NCI-H82 (cell line): ENCODE measurements at places on chromosomes 11 and 22.

GRCh38 chr11:107405260-107405659, 52.4 kb downstream of the CWF19L2 start:
- DNase-seq: no peak

GRCh38 chr11:128342511-128343134, 244.7 kb downstream of the ETS1 start:
- no peak for DNase-seq

- DNase-seq: no peak
Observed at GRCh38 chr11:20022363-20023081, 137.8 kb downstream of the DBX1 start.

- no peak for DNase-seq
Observed at GRCh38 chr11:2380807-2381350, 3.8 kb downstream of the CD81 start.

GRCh38 chr22:43529934-43530333, 118.1 kb downstream of the MPPED1 start:
- no peak for DNase-seq

- peak; percentile 92 for DNase-seq
Observed at GRCh38 chr11:33930317-33931021, 38.6 kb upstream of the LMO2 start.

- DNase-seq: no peak
Observed at GRCh38 chr22:30889268-30889995, 79.1 kb downstream of the MORC2 start.

- no peak for DNase-seq
Observed at GRCh38 chr11:117717485-117718314, 79.3 kb downstream of the DSCAML1 start.

- DNase-seq: no peak
Observed at GRCh38 chr11:77044886-77045285, 10.7 kb downstream of the B3GNT6 start.

- no peak for DNase-seq
Observed at GRCh38 chr11:33273656-33274055, 16.5 kb downstream of the HIPK3 start.

DNA sequence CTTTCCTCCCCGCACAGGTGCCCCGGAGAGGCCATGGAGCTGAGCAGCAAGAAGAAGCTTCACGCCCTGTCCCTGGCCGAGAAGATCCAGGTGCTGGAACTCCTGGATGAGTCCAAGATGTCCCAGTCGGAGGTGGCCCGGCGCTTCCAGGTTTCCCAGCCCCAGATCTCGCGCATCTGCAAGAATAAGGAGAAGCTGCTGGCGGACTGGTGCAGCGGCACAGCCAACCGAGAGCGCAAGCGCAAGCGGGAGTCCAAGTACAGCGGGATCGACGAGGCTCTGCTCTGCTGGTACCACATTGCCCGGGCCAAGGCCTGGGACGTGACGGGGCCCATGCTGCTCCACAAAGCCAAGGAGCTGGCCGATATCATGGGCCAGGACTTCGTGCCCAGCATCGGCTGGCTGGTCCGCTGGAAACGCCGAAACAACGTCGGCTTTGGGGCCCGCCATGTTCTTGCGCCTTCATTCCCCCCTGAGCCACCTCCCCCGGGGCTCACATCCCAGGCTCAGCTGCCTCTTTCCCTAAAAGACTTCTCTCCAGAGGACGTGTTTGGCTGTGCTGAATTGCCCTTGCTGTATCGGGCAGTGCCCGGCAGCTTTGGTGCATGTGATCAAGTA, 1.3 kb downstream of the TIGD3 start:
- no peak for DNase-seq

GRCh38 chr22:40426594-40427333, 56.4 kb downstream of the SGSM3 start:
- DNase-seq: no peak

DNA sequence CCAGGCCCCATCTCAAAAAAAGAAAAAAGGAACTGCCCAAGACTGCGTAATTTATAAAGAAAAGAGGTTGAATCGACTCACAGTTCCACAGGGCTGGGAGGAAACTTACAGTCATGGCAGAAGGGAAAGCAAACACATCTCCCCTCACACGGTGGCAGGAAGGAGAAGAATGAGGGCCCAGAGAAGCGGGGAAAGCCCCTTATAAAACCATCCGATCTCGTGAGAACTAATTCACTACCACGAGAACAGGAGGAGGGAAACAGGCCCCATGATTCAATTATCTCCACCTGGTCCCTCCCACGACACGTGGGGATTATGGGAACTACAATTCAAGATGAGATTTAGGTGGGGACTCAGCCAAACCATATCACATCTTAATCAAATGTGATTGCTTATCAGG, 82.2 kb downstream of the BUD13 start:
- DNase-seq: peak; percentile 65

GRCh38 chr11:120912504-120912903, 111.4 kb upstream of the TBCEL start:
- peak; percentile 53 for DNase-seq

DNA sequence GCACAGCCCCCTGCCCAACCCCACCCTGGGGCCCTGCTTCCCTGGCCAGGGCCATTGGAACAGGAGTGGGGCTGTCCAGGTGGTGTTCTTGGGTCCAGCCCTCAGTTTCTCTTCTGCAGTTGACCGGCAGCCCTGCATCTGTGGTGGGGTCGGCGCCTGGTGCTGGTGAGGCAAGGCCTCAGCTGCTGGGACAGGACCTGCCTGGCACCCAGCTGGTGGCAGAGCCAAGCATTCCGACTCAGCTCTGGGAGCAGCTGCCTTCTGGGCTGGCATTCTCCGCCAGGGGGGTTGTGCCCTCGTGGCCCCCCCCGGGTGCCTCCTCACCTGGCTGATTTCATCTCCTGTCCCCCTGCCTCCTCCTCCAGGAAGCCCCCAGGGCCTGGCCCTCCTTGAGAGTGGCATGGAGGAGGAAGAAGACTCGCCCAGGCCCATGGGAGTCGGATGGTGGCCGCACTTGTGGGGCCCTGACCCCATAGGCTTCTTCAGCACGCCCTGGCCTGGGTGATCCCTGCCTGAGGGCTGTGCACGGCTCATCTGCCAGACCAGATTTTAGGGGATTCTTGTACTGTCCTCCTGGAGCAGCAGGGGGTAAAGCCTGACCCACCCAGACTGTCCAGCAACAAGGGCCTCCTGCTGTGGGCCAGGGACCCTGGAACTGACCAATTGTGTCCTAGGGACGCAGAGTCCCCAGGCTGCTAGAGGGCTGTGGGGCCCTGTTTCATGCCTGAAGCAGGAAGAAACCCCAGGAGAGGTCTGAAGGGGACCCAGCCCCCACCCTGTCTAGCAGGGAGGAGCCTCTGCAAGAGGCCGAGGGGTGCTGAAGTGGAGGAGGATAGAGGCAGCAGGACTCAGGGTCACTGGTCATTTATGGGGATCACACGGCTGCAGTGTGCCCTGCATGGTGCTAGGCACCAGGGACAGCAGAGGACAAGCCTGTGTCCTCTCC, 11.6 kb downstream of the CD81 start:
- DNase-seq: no peak

DNA sequence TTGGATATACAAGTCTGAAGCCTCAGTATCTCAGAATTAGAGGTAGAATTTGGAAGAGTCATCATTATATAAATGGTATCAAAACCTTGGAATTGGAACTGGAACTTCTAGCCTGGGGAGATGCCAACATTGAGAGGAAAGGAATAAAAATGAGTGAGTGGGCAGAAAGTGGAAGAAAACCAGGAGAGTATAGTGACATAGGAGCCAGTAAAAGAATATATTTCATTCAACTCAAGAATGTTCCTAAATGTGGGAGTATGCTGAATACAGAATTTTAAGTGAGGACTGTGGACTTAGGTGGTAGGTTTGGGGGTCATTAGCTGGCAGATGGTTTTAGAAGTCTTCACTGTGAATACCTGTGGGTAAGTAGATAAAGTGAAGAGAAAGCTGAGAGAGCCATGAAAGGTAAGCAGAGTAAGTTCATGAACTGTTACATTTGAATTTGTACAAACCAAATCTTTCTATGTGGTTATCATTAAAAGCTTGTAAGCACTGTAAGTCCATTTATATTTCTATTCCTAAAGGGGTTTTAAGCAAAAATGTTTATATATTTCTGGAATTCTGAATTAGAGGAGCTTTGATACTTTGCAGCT, 60.2 kb downstream of the PDHX start:
- no peak for DNase-seq

- DNase-seq: no peak
Observed at GRCh38 chr11:15672825-15673224, 558.1 kb downstream of the INSC start.

DNA sequence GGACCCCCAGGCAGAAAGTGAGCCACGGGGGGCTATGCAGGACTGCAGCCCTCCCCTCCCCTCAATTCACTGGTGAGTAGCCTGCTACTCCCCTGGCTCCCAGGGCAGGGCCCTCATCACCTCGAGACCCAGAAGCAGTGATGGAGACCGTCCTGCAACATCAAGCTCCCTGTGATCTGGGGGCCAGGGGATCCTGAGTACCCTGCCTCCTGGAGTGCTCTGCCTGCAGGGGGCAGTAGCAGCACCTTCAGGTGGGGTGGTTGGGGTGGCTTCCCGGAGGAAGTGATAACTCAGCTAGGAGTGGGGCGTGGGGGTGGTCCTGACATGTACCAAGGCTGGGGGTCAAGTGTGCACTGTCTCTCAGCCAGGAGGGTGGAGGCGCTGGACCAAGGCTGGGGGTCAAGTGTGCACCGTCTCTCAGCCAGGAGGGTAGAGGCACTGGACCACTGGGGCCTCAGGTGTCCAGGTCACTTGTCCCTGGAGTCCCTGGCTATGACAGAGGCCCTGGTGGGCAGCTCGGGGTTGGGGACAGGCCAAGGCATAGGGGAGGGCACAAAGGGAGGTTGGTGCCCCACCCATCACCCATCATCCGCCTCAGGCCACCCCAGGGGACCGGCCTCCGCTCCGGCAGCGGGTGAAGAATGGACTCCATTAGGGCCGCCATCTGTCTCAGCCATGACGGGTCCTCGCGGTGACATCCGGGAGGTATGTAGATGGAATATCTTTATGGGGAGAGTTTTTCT, 9.4 kb downstream of the RTN4R start:
- DNase-seq: peak; percentile 7

DNA sequence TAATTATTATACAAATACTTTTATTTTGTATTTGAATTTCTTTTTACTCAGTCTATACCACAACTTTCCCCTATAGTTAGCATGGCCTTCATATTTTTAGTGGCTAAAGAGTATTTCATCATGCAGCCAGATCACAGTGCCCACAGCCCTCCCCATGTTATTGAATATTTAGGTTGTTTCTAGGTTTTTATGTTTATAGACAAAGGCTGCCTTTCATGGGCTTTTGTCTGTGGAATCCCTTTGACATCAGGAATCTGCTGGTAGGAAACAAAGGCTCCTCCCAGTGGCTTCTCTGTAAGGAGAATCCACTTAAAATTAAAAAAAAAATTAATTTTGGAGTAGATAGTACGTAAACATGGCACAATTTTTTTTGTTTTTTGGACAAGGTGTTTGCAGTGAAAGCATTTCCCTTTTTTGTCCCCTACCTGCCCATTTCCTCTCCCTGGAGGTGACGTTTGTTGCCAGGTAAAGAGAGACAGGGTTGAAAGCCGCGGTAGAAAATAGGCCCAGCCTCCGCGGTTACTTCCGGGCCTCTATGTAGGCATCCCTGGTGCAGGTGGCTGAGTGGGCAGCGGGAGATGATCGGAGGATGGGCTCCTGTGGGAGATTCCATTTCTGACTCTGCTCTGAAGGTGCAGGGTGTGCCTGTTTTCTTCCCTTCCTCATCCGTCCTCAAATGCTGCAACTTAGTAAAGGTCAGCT, 82.2 kb upstream of the OR4B1 start:
- DNase-seq: no peak

- no peak for DNase-seq
Observed at GRCh38 chr11:1073851-1074243, 827 bp upstream of the MUC2 start.

DNA sequence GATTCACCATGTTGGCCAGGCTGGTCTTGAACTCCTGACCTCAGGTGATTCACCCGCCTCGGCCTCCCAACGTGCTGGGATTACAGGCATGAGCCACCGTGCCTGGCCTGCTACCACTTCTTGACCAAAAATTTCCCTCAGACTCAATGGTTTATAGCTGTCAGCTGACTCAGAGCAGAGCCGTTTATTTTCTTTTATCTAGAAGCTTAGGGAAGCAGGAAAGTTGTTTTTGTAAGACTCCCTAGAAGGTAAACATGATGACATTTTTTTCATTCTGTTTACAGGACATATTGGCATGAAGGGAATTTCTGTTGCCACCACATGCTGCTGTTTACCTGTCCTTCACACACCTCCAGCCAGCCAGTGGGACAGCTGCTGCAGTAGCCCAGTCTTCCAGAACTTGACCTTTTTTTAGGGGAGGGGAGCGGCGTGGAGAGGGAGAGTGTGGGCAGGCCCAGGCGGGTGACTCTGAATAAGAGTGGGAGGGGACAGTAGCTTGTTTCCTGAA, 56.1 kb upstream of the PTPRJ start:
- no peak for DNase-seq

GRCh38 chr11:124481365-124482323, 36.1 kb upstream of the OR8B8 start:
- DNase-seq: peak; percentile 73

DNA sequence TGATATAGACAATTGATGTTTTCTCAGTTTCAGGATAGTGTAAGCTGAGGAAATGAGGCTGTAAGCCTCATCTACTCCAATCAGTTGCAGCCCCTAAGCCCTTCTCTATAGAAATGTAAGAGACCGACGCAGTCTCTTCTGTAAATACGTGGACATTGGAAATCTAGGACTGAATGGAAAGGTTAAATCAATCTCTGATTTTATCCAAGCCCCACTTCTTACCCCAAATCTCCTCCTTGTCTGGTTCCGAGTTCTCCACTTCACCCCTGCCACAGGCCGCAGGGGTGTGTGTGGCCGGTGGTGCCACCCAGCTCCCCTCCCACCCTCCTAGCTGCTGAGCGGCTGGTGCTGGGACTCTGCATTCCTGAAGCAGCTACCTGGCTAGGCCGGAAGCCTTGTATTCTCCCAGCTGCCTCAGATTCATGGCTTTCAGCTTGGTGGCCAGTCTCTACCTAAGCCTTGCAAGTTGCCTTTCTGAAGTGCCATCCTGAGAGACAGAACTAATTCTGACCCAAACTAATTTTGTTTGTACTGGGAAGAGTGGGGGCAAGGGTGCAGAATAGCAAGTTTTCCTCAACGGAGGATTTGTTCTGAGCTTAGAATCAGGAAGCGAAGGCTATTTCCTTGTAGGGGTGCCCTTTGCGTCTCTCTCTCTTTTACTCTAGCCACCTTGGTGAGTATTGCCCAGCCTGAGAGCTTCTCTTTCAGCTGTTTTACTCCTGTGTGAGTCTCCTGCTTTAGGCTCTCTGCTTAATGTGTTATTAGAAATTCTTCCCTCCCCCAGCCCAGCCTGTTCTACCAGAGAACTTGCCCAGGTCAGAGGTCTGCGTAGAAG, 749 bp downstream of the VWA5A start:
- DNase-seq: no peak
